ENCODE measurements at places on chromosomes 16 and 17.

- no peak for DNase-seq
These were observed 28.7 kb upstream of the DDX52 start for GRCh38 chr17:37671824-37672547.

DNA sequence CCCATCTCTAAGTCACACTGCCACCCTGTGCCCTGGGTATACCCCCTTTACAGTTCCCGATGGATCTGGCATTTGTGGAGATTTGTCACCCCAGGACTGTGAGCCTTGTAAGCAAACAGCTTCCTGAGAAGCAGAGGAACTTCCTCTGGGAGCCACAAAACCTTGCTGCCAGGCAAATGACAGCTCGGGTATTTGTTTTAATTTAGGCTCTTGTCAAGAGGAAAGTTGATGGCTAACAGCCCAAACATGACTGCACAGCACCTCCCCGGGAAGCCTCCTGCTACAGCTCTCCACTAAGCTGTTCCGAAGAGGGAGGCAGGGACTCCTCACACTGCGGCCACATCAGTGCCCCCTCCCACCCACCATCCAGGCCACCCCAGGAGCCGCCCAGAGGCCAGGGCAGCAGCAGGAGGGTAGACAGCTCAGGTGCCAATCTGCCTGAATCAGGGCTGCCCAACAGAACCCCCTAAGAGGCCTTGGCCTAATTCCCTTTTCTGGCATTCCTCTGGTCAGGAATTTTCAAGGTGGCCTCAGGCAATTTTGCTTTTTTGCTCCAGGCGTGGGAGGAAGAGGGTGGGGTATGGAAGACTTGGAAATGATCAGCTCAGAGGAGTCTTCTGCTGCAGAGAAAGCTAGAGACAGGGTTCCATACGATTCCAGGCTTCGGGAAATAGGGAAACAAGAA, 2.6 kb downstream of the ABR start:
- DNase-seq: no peak

- DNase-seq: no peak
These were observed 8.6 kb upstream of the MMP15 start for GRCh38 chr16:58016840-58017446.

- no peak for DNase-seq
These were observed 299.3 kb upstream of the PSMD7 start for GRCh38 chr16:73997340-73997711.

GRCh38 chr16:75640598-75640997, 6.9 kb downstream of the KARS1 start:
- no peak for DNase-seq

GRCh38 chr17:14214271-14214670, 22.4 kb downstream of the CDRT15 start:
- DNase-seq: no peak

Measured in activated T-cell treated with anti-CD3 and anti-CD28 coated beads, Interleukin-2, amount 50 U/mL, for 72 hours (primary cell).